NCI-H1417 treated with DMSO at 0.1 percent for 48 hours (cell line): ENCODE measurements at places on chromosomes 13 and 19.

DNA sequence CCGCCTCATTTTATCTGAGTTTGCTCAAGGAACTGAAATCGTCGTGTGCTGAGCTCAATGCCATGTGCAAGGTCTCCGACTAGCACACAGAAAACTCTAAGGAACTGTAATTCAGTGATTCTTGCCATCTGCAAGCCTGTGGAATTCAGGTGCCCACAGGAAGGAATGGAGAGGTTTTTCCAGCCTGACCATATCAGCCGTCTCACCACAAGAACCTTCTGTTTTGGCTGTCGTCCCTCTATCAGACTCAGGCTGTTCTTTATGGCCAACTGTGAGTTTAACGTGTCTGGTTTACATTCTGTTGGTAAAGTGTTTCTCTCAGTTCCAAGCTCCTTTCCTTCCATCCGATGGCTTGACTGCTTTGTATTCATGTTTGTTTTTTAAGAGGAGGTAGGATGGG is 293.5 kb downstream of the SPRY2 start:
- DNase-seq: no peak

DNA sequence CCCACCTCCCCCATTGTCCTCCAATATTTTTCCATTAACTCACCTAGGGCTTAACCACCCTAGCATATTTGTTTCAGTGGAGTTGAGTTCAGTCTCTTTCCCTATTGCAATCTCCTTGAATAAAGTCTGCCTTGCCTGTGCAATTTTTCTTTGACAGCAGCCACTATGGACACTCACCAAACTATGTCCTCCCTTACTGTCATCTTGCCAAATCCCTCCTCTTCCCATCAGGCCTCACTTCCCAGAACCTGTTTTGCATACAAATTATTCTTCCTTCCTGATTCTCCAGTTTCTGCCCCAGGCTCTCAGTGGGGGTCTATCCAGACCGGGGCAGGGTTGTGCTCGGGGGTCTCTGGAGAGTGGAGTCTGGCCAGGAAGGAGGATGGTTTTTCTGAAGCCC is 2.2 kb upstream of the LYPD5 start:
- no peak for DNase-seq

DNA sequence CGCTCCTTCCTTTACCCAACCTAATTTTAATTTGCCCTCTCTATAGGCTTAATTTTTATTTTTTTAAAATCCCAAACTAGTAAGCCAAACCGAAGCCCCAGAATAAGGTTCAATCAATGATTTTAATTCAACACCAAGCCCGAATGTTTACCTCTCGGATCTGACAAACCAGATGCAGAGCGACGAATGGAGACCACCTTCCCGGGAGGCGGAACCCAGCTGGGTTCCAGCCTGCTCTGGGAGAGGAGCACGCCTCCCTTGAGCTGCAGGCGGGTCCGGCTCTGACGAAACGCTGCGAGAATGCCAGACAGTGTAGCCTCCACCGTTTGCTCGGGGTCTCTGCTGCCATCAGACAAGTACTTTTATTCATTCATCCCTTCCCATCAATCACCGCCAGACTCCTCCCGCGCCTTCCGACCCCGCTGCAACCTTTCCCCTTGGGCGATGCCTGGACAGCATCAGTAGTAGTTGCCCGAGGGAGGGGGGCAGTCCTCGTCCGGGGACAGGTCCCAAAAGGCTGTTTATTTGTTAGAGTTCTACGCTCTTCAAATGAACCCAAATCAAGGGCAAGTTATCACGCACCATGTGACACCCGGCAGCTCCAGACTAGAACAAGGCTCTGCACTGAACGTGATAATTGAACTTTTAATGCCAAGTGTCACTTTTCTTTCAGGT is 752 bp upstream of the EDNRB start:
- DNase-seq: no peak

DNA sequence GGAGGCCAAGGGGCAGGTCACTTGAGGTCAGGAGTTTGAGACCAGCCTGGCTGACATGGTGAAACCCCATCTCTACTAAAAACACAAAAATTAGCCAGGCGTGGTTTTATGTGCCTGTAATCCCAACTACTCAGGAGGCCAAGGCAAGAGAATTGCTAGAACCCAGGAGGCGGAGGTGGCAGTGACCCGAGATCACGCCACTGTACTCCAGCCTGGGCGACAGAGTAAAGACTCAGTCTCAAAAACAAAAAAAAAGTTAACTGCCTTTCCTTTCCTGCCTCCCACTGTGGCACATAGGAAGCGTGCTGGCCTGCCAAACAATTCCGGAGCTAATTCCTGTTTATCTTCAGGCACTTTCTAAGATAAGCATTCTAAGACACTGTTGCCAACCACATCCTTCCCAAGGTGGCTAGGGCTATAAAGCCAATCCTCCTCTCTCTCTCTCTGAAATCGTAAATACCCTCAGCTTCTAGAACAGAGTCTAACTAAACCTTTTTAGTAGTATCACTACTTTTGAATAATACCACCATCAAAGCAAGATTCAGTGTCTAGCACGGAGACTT is 21.6 kb downstream of the SLC25A30 start:
- no peak for DNase-seq

GRCh38 chr13:84126671-84127171 is 244.4 kb upstream of the SLITRK1 start:
- no peak for DNase-seq

GRCh38 chr19:31334849-31335624 is 14.2 kb downstream of the TSHZ3 start:
- DNase-seq: no peak

- no peak for DNase-seq
Observed at GRCh38 chr19:8558325-8558724, 18.9 kb downstream of the MYO1F start.

DNA sequence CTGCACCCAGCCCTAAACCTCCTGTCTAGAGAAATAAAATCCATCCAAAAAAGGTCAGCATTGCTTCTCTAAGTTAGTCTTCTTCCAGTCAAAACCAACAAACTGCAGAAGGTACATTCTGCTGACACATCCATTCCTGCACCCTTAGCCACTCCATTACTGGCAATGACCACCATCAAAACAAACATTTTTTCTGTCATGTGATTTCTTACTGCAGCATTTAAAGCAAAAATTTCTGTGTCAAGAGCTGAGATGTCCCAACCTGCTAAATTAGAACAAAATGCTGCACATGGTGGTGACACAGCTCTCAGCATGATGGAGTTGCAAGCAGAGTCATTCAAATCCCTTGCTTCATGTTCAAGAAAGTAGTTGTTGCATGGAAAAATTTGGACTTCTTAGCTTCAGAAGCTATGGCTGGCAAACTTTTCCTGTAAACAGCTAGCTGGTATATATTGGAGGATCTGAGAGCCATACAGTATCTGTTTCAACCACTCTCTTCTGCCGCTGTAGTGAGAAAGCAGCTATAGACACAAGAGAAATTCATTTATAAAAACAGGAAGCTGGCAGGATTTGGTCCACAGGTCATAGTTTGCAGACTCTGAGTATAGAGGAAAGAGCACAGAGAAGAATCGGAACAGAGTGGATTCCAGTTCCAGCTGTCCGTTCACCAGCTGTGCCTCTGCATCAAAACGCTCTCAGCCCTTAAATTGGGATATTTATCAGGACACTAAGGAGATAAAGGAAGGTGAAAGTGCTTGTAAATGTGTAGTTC is 17.4 kb downstream of the RUBCNL start:
- DNase-seq: no peak

- no peak for DNase-seq
Observed at GRCh38 chr13:102869948-102870676, 24.3 kb downstream of the ERCC5 start.

DNA sequence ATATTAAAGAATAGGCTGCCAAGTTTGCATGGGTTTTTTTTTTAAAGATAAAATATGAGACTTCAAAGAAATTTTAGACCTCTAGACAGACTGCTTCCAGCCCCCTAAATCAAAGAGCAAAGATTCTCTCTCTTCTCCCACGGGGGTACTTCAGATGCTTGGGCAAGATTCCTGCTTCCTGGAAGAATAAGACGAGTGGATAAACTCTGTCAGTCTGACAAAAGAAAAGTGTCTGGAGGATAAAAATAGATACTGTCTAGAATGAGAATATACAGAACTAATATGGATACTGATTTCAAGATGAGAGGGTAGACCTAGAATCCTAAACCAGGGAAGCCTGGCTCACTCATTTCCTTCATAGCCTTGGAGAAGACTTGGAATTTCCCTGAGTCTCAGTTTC is 435.1 kb downstream of the FOXO1 start:
- DNase-seq: no peak

GRCh38 chr13:64239372-64239771 is 2823.7 kb upstream of the PCDH20 start:
- DNase-seq: no peak

DNA sequence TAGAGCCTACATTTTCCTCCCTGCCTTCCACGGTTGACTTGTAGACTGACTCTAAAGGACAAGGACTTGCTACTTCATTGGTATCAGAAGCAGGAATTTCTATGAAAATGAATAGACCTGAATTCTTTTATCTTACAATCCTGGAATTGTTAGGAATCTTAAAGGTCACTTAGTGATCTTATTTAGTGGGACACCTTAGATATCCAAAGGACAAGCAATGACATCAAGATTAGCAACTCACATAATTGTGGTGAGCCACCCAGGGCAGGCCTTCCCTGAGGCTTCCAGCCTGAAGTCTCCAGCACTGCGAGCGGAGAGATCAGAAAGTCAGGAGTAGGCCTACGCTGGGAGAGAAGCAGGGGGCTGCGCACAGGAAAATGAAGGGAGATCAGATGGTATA is 37.8 kb downstream of the KLF5 start:
- no peak for DNase-seq

DNA sequence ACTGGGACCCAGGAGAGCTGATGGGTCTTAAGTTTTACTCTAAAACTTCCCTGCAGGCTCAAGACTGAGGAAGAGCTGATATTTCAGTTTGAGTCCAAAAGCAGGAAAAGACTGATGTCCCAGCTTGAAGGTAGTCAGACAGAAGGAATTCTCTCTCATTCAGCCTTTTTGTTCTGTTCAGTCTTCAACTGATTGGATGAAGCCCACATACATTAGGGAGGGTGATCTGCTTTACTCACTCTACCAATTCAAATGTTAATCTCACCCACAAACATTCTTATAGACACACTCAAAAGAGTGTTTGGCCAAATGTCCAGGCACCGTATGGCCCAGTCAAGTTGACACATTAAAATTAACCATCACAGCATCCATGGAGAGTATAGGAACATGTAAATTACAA is 173.5 kb downstream of the KCNRG start:
- DNase-seq: no peak

GRCh38 chr19:45781214-45782161 is 802 bp downstream of the DMPK start:
- peak; percentile 5 for DNase-seq

- DNase-seq: no peak
Observed at GRCh38 chr19:16821081-16821480, 8.1 kb upstream of the SIN3B start.

DNA sequence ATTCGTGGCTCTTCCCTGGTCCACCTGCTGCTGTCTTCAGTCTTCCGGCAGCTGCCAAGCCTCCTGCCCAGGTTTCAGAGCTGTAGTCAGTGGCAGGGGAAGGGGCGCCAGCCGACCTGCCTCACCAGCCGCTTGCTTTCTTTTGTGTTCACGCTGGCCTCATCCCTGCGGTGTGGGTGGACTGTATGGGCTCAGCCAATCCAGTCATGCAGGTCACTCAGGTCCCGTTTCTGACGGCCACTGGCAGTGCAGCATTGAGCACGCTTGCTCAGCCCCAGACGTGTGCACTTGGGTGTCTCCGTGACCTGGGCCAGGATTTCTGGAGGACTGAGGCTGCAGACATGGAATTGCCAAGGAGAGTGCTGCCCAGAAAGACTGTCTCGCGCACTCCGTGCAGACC is 26.0 kb downstream of the AP1M1 start:
- no peak for DNase-seq

- DNase-seq: no peak
Observed at GRCh38 chr13:41554180-41554579, 96.8 kb downstream of the RGCC start.

DNA sequence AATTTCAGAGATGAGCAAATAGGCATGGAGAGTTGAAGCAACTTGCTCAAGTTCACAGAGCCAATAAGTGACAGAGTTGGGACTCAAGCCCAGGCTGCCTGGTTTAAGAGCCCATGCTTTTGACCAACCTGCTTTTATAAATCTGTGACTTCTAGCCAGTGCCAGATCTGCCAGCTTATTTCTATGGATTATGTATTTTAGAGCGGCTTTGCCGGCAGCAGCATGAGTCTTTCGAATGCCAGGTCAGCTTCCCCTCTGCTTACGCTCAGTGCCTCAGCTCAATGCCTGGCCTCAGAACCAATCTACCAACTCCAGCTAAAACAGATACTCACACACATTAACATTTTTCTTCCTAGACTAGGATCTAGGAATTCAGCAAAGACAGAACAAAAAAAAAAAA is 2.3 kb downstream of the SERPINE3 start:
- DNase-seq: no peak

- DNase-seq: no peak
Observed at GRCh38 chr13:114299604-114300305, 14.5 kb upstream of the CHAMP1 start.

DNA sequence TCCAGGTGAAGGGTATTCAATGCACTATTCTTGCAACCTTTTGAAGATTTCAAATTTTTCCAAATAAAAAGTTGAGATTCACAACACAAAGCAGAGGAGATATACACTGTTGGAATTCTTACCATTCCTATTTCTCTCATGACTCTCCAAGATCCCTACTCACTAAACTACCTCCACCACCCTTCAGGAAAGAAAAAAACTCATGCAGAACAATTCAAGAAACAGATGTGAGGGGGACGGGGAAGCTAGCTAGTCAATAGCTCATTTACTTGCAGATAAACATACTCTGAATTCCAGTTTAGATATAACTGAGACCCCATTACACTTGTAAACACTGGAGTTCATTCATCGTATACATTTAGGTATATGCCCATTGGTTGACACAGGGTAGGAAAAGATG is 90.0 kb upstream of the SERP2 start:
- DNase-seq: no peak

DNA sequence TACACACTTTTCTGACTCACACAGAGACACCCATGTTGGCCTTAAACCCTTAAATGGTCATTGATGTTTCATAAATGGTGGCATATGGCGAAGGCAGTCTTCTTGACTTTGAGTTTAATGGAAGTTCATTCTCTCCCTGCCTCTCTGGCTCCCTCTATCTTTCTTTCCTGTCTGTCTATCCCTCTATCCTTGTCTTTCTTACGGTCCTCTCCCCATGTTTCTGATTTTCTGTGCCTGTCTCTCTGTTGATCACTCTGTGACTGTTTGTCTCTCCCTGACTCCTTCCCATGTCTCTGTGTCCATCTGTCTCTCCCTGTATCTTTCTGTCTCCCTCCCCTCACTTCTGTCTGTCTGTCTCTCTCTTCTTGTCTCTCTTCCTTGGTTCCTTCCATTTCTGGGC is 43.2 kb upstream of the SHKBP1 start:
- DNase-seq: no peak

DNA sequence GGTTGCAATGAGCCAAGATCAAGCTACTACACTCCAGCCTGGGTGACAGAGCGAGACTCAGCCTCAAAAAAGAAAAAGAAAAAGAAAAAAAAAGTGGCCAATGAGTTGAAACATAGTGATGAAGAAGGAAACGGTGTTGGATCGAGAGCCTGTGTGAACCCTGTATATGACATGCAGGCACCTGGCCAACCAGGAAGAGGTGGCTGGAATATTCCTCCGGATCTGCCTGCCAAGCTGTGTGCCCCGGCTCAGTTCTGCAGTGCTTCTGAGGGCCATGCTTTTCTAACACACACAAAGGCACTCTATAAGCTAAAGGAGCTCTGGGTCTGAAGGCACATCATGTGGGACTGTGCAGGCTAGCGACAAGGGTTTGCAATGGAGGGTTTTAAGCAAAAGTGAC is 3.7 kb upstream of the ZNF444 start:
- DNase-seq: no peak
